ENCODE measurements at places on chromosomes 2 and 18.
A peak's percentile ranks its signal among the peaks of the same experiment; 100 is the strongest.

- no peak for DNase-seq
Measured at GRCh38 chr2:172878260-172878659, 142.6 kb downstream of the RAPGEF4 start.

GRCh38 chr2:196334710-196335109 is 163.3 kb upstream of the STK17B start:
- no peak for DNase-seq

DNA sequence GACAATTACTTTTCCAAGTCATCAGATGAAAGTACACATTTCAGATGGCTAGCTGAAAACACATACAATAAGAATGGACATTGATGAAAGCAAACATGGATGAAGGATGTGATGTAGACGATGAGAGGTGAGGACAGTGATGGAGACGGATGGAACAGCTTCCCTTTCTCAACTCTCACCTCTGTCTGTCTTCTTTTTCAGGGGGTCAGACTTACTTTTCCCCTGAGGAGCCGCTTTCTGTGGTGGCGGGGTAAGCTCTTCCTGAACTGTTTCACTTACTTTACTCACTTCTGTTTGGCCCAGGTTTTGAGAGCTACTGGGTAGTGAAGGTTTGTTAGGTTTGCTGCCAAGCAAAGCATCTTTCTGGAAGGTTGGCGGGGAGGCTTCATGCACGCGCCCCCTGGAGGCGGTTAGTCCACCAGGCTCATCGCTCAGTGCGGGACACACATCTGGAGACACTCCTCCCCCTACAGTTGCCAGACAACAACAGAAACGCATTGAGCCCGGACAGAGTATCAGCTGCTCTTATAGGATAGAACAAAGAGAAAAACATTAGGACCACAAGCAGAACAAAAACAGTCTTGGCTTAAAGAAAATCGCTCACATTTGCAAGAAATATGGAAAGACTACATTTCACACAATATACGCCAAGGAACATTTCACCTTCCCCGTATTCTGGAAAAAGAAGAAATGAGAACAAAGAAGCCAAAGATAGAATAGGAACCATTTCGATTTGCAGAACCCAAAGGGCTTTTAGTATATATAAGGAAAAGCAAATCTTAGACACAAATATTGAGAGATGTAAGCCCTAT is 90.5 kb downstream of the MYOM1 start:
- DNase-seq, result peak; percentile 66

DNA sequence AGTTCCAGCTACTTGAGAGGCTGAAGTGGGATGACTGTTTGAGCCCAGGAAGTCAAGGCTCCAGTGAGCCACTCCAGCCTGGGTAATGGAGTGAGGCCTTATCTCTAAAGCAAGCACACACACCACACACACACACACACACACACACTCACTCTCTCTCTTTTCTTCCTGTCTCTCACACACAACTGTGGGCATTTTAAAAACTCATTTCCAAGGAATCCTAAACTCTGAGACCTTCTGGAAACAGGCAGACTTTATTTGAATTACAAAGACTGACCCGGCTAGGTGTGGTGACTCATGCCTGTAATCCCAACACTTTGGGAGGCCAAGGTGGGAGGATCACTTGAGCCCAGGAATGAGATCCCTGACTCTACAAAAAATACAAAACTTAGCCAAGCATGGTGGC is 21.3 kb downstream of the WDSUB1 start:
- no peak for DNase-seq

DNA sequence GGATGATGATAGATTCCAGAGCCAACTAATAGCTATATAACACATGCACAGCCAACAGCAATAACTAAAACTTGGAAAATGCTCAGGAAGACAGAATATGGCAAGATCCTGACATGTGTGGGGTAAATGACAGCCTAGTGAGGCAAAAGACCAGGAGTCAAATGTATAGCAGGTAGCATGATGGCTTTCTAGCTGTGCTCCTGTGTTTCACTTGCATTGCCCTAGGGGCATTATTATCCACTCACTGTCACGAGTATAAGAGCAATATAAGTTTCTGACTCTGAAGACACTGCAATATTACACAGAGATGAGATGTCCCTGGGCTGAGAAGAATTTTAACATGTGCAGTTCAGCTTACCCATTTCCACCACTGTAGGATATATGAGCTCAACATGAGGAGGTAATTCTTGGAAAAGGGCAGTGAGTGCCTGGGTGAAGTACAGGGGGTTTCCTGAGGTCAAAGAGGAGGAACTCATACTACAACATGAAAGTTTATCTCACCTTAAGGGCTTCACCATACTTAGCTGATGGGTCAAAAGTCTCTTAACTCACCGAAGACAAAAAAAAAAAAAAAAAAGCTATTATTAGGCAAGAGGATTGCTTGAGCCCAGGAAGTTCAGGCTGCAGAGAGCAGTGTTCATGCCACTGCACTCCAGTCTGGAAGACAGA is 1385.6 kb upstream of the SLC39A10 start:
- DNase-seq, result no peak

DNA sequence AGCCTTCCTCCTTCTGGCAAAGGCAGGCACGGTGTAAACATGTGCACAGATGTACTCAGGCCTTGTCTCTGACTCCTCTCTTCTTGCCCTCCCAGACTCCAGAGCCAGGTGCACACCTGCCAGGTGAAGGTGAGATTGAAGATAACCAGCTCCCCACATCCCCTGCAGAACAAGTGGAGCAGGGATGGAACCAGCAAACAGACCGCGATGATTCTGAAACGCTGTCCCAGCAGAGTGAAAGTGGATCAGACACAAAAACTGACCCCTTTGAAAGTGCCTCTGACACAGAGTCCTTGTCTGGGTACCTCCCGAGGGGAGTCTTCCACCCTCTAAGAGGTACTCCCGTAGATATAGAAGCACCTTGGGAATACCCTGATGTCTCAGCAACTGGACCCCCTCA is 77.2 kb downstream of the ARHGEF4 start:
- no peak for DNase-seq

- no peak for DNase-seq
Measured at GRCh38 chr2:42421157-42421485, 60.1 kb upstream of the COX7A2L start.

GRCh38 chr2:1226766-1227165 is 186.5 kb upstream of the TPO start:
- no peak for DNase-seq

DNA sequence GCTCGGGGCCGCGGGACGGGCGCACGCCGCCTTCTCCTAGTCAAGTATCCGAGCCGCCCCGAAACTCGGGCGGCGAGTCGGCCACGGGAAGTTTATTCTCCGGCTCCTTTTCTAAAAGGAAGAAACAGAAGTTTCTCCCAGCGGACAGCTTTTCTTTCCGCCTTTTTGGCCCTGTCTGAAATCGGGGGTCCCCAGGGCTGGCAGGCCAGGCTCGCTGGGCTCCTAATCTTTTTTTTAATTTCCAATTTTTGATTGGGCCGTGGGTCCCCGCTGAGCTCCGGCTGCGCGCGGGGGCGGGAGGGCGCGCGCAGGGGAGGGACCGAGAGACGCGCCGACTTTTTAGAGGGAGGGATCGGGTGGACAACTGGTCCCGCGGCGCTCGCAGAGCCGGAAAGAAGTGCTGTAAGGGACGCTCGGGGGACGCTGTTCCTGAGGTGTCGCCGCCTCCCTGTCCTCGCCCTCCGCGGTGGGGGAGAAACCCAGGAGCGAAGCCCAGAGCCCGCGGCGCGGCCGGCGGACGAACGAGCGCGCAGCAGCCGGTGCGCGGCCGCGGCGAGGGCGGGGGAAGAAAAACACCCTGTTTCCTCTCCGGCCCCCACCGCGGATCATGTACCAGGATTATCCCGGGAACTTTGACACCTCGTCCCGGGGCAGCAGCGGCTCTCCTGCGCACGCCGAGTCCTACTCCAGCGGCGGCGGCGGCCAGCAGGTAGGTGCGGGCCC is 617 bp downstream of the FOSL2 start:
- DNase-seq, result no peak

GRCh38 chr2:190408538-190409271 is 550 bp downstream of the MFSD6 start:
- peak; percentile 65 for DNase-seq

- DNase-seq, result no peak
Measured at GRCh38 chr2:128354726-128355470, 36.2 kb upstream of the HS6ST1 start.

- DNase-seq, result no peak
Measured at GRCh38 chr18:52824126-52824525, 484.1 kb downstream of the DCC start.

Data from caudate nucleus (tissue), 63 donors.